ENCODE measurements at places on chromosomes 3 and 15.

GRCh38 chr3:39180183-39180545 is 12.2 kb downstream of the XIRP1 start:
- no peak for DNase-seq

GRCh38 chr3:30631243-30631904 is 25.0 kb downstream of the TGFBR2 start:
- no peak for DNase-seq

- no peak for DNase-seq
Observed at GRCh38 chr3:126084768-126085180, 850 bp upstream of the SLC41A3 start.

DNA sequence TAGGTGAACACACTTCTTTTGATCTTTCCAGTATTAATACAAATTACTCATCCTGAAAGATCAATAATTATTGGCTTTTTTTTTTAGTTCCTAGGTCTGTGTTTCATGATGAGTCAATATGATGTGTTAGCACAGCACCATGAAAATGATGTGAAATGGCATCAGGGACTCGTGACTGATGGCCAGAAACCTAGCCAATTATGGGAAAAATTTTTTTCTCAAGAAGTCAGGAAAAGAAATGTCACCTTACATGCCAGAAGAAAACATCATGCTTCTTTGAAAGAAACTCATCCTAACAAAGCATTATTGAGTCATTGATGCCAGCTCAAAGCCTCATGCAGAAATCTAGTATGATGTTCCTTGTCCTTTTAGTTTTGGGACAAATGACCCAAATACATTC is 468.3 kb upstream of the CBLB start:
- DNase-seq, result no peak

- DNase-seq, result no peak
Observed at GRCh38 chr3:45535665-45536064, 58.9 kb upstream of the LIMD1 start.

DNA sequence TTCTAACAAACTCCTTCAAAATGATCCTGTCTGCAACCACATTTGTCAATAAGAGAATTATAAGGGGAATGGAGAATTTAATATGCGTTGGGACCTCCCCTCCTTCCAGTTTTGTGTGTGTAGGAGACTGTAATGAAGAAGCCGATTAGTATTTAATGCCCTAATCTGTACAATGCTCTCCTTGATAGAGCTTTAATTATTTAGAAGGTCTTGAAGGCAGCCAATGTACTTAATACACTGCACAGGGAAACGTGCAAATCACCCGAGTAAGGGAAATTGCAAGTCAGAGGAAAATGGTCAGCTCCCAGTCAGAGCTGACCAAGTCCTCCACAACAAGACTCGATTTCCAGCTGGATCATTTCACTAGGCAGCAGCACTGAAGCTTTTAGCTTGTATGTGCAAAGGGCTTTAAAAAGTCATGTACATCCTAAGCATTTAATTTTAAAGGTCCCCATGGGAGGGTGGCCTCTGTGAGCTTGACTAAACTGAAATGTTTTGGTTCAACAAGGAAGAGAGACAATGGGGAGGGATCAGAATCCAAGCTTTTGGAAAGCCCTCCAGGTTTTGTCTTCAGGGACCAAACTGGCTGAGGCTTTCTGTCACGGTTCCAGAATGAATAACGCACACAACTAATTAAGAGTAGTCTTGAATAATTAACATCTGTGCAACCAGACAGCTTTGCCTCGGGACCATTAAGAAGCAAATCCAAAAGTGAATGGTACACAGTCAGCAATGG is 159.8 kb upstream of the MITF start:
- DNase-seq, result no peak

All from stimulated activated CD8-positive, alpha-beta memory T cell treated with anti-CD3 and anti-CD28 coated beads, Interleukin-4, amount 100 ng/mL, for 24 hours (primary cell).